A549 (cell line): ENCODE measurements at places on chromosomes 11 and 22.

- no peak for DNase-seq
These were observed 1455.3 kb downstream of the BRD1 start for GRCh38 chr22:48372390-48372789.

DNA sequence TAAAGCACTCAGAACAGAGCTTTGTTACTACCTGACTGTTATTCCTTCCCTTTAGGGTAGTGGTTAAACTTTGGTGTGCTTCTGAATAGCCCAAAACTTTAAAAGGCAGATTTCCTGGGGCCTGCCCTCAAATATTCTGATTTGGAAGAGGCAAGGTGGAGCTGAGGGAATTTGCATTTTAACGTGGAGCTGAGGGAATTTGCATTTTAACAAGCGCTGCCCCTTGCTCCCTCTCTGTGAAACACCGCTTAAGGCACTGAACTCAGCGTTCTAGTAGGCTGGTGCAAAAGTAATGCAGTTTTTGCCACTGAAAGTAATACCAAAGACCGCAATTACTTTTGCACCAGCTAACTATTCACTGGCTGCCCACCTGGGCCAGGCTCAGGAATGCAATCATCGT is 35.0 kb downstream of the TPST2 start:
- no peak for DNase-seq

DNA sequence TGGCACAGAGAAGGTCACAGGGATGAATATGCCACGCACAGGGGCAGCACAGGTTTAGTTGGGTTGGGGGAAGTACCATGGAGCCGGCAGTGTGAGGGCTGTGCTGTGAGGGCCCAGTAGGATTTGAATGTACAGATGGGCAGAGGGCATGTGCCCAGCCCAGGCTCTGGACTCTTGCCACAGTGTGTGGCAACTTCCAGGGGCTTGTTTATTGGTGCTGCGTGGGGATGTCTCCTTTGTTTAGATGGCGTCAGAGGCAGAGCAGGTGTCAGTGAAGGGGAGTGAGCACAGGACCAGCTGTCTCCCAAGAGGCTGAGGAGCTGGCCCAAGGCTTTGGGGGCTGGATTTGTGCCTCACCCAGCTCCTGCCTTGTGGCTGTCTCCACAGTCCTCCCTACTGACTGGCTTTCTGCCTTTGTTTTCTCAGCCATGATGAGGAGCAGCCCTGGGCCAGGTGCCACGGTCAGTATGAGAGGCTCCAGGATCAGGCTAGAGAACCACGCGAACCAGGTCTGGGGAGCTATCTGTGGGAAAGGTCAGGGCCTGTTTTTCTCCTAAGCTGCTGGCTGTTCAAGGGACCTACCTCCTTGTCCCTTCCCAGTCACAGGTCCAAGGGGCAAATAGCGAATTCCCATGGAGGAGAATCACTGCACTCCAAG is 21.9 kb downstream of the SUN2 start:
- DNase-seq = no peak

DNA sequence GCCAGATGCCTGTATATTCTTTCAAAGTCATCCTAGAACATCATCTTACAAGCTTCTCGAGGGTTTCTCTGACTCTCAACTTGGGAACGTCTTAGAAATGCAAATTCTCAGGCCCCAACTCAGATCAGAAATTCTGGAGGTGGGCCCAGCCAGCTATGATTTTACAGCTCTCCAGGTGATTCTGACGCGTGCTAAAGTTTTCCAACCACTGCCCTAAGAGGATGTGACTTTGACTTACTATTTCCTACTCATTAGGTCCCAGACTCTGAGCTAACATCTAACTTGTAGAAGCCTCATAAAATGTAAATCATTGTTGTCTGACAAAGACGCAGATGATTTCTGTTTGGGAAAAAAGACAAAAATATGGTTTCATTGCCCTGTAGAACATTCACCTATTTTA is 61.1 kb downstream of the IRAG1 start:
- DNase-seq = no peak

DNA sequence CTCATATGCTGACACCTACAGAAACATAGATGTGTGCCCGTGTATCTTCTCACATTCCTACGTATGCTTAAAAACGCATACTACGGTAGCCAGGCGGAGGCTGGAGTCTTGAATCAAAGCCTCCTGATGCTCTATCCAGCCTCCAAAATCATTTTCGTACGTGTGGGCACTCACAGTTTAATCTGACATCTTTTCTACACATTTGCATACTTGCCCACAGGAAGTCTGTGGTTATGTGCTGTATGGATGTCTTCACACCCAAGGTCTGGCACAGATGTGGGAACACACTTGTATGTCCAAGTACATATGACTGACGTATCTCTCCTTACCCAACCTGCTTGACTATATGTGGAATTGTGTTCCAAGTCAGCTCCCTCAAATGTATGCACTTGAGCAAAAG is 561.8 kb upstream of the CADM1 start:
- DNase-seq = no peak

DNA sequence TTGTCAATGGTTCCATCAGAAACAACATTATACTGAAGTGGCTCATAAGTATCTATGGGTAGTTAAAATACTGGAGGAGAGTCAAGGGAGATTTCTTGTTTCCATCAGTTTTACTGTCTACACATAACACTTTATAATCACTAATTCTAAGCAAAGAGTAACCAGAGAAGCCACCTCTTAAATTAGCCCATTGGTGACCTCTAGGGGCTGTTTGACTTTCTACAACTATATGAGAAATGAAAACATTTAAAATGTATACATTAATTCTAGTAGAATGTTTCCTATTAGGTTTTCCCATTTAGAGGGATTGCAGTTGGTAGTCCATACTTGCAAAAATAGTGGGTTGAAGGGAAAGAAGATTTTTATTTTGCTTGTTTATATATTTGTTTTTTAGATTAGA is 504.3 kb downstream of the FAM181B start:
- no peak for DNase-seq

DNA sequence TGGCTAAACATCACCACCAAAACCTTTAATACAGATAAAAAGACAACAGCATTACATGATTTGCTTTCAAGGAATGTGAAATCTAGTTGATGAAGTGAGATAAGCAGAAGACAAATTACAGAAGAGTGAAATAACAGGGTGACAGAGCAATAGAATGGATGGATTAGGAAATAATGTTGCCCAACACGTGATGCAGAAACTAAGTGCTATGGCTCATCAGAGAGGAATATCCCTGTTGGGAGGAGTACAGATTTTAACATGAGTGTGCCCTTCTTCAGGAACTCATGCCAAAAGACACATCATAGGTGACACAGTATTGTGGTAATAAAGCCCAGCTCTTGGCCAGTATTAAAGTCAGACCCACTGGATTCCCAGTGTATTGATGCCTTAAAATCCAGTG is 176.6 kb upstream of the RAG2 start:
- DNase-seq = no peak

- no peak for DNase-seq
These were observed 12.6 kb downstream of the IL10RA start for GRCh38 chr11:117998664-117999353.

DNA sequence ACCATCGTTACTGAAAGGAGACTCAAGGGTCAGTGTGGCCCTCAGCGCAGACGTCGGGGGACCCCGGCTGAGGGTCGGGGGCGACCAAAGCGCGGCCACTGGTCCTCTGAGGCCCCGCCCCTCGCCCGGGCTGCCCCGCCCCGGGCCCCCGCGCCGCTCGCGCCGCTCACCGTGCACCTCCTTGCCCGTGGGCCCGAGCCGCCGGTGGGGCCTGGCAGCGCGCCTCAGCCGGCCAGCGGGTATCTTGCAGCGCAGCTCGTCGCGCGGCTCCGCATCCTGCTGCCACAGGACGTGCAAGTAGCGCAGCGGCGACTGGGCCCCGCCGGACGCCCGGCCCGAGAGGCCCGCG is 419 bp downstream of the ANKRD54 start:
- DNase-seq = no peak

DNA sequence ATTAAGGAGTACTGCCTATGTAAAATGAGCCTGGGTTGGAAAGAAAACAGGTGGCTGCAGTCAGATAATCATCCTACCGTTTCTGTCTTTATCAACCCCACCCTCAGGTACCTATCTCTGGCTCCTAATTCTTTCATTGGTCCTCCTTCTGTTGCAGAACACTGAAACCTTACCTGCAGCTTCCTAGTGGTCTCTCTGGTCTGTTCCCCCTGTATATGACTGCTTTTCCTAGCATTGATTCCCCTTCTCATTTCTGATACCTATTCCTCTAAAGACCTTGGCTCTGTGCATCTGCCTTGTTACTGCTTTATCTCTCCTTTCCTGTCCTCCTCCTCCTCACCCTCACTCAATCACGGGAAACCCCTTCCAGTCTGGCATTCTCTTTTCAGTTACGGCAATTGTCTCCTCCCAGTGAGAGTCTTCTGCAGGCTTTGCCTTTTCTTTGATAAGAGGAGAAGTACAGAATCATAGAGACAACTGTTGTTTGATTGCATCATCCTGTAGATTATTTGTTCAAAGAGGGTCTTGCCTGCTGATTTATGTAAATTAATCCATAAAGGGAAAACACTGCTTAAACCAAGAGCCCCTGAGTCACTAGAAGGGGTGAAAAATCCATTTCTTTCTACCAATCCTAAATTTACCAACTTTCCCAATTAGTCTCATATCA is 301.2 kb downstream of the AASDHPPT start:
- no peak for DNase-seq

GRCh38 chr22:31818481-31819392 is 64.9 kb downstream of the DEPDC5 start:
- DNase-seq = no peak

GRCh38 chr11:75428989-75429640 is 3.9 kb downstream of the KLHL35 start:
- no peak for DNase-seq

GRCh38 chr11:128936606-128937251 is 5.9 kb downstream of the TP53AIP1 start:
- no peak for DNase-seq

- DNase-seq = no peak
These were observed 134.8 kb downstream of the TRPC6 start for GRCh38 chr11:101448881-101449442.

DNA sequence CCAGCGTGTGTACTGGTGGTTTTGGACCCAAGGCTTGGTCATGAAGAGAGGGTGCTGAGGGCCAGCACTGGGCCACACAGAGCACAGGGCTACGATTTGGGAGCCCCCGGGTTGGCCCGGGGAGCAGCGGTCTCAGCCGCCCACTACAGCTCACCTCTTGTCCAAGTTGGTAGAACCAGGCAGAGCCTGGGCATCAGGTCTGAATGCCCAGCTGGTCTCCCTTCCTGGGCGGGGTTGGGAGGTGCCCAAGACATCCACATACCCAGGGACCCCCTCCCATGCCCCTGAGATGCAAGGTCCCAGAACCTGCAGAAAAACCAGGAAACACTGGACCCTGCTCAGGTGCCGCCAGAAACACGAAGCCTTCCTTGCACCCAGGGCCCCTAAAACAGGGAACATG is 18.0 kb downstream of the CELSR1 start:
- DNase-seq = no peak

DNA sequence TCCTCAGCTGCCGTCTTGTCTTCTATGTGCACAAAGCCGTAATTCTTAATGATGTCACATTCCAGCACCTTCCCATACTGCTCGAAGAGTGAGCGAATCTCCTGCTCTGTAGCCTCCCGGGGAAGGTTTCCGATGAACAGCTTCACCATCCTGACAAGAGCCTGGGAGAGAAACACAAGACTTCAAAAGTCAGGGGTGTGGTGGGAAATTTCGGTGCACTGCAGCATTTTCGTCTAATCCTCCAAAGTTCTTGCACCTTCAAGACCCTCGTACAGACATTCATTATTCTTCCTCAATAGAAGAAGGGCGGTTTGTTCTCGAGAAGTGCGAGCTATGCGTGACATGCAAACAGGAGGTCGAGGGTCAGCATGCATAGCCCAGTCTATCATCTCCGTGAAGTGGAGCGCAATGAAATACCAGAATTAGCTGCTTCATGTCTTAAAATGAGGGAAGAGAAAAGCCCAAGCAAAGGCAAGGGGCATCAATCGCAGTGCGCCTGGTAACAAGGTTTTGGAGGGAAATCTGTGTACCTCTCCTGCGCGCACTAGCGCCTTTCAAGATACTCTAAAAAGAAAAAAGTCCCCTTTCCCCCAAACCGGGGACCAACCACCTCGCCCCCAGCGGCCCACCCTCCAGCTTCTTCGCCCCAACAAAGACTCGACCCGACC is 622 bp downstream of the RBM4B start:
- no peak for DNase-seq

- DNase-seq = no peak
These were observed 44.9 kb downstream of the ADM start for GRCh38 chr11:10349806-10350205.

GRCh38 chr11:58574881-58575280 is 775 bp downstream of the LPXN start:
- no peak for DNase-seq

DNA sequence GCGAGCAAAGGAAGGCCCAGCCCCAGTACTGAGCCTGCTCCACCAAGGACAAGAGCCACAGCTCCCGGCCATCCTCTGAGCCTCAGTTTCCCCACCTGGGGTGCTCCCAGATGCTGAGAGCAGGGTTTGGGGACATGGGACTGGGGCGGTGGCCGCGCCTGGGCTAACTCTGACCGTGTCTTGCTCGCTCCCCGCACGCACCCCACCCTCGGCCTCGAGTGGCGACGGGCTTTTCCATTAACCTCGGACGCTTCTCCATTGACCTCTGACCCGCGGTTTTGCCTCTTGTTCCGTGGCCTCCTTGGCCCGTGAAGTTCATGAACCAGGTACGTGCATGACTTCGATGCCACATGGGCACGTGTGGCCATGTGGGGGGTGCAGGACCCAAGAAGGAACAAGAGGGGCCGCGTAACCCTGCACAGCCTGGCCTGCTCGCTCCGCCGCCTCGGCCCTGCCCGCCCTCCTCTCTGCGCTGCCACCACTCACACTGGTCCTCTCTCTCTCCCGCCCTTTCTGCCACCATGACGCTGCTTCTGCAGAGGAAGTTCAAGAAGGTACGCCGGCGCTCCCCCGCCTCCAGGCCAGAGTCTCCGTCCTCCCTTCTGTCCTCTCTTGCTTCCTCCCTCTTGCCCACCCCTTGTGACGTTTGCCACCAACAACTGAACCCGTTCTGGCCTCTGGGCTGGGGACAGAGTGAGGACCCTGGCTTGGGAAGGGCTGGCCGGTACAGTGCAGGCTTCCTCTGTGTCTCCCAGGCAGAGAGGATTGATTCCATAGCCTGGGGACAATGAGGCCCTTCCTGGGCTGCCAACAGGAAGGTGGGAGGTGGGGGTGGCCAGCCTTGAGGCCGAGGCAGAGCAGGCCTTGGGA is 6.9 kb downstream of the TNNT3 start:
- no peak for DNase-seq

DNA sequence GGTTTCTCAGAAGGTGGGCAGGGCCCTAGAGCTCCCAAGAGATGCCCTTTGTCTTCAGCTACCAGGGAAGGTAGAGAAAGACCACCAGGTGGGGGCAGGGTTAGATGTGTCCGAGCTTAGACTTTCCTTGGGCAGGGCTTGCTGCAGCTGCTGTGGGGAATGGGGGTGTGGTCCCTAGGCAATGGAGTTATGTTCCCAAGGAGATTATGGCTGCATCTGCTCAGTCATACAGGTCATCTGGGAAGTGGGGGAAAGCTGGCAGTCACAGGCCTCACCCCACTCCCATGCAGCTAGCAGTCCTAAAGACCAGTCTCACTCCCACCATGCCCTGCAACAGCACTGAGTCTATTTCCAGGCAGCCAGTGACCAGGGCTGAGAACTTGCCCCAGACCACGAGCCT is 29.5 kb downstream of the MMP27 start:
- DNase-seq = no peak
